ENCODE measurements at places on chromosomes 7 and 10.

DNA sequence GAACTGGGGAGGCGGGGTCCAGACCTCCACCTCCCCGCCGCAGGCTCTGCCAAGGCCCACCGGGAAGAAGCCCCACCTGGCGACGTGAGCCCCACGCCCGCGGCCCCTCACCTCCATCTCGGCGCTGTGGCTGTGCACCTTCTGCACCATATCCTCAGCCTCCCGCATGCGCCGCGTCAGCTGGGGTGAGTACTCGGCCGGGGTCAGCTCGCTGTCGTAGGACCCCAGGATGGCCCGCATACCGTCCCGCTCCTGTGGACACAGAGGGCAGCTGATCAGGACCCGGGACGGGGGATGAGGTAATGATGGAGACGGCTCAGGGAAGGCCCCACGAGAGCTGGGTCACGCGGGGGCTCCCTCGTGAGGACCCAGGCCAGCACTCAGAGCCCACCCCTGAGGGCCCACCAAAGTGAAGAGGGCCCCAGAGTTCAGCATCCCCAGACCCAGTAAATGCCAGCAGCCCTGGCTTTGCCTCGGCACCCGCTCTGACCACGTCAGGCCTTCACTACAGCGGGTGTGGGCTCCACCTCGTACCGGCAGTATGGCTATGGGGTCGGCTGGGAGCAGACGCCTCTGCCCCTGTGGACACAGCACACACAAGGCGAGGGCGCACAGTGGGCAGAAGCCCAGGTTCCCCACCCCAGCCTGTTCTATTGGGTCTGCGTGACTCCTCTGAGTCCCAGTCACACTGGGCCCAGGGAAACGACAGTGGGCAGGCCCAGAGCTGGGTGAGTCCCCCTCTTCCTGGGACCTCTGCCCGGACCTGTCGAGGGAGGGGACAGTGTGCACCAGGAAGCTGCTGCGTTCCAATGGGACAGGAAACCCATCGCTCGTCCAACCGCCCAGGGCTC lies 218.1 kb downstream of the MAD1L1 start:
- no peak for DNase-seq

GRCh38 chr10:35626971-35627507 lies 15.1 kb downstream of the FZD8 start:
- no peak for DNase-seq

GRCh38 chr10:83083831-83084230 lies 1055.5 kb upstream of the GHITM start:
- DNase-seq = no peak

DNA sequence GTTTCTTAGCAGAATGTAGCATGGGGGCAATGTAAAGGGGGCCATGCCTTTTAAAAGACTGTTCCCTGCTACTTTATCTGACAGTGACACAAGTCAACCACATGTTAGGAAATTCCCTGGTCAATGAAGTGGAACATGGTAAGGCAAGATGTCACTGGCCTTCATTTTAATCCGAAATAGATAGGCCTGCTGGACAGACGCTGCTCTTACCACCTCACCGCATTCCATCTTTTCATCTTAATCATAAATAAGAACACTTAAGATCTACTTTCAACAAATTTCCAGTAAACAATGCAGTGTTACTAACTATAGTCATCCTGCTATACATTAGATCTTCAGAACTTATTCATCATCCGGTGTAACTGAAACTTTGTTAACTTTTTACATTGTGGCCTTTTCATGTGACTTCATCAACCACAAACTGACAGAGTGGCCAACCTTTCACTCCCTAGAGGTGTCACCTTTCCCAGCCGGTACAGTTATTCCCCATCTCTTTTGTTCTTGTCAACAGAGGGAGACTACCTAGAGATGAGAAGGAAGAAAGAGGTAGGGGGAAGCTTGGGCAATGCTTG lies 15.6 kb downstream of the ASB4 start:
- no peak for DNase-seq

- DNase-seq = no peak
Observed at GRCh38 chr10:102705531-102705930, 8.7 kb downstream of the ARL3 start.

DNA sequence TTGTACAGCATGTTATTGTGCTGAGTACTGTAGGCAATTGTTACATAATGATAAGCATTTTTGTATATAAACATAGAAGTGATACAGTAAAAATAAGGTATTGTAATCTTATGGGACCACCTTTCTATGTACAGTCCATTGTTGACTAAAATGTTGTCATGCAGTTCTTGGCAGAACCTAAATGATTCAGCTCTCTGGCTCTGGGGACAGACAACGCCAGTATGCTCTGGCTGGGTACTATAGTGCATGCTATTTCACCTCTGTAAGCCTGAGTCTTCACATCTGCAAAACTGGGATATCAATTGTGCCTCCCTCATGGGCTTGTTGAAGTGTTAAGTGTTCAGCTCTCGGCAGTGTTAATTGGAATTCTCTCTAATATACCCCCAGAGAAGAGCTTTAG lies 674.3 kb downstream of the INHBA start:
- no peak for DNase-seq

DNA sequence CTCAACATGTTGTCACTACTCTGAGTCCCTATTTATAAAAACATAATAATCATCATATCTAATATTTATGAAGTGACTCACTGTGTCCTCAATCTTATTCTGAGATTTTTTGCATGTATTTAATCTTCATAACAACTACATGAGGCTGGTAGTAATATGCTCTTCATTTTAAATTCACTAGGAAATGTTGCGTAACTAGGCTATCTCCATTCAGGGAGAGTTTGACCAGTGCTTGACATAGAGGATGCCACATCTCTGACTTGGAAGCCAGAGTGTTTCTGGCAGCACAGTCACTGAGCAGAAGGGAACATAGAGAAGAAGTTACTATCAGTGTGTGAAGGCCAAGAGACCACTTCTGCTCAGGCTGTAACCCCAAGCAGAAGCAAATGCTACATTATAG lies 88.9 kb downstream of the FAM13C start:
- DNase-seq = no peak

- DNase-seq = no peak
Observed at GRCh38 chr10:64010711-64011110, 489.5 kb downstream of the REEP3 start.

- no peak for DNase-seq
Observed at GRCh38 chr7:38169847-38170246, 8.2 kb upstream of the STARD3NL start.

GRCh38 chr10:63429281-63429680 lies 36.5 kb downstream of the JMJD1C start:
- DNase-seq = no peak

DNA sequence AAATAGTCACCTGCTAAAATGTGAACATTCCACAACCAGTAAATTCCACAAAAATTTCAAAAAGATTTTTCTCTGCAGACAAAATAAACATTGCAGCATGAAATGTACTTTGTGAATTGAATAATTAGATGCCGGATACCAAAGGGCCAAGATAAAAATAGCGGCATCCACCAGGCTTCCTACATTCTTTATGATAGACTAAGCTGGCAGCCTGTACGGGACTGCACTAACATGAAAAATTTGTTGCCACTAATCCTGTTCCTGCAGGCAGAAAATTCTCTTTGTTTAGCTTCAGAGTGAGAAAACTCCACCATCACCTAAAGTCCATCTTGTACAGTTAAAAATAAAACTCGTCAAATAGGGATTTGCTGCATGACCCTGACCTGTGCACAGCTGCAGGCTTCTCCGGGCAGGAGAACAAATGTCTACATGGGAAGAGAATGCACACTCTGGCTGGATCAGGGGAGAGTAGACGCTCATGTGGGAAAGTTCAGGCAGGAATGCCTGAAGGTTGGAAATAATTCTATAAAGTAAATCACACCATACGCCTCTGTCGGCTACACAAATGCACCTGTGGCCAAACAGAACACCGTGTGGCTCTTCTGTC lies 15.6 kb upstream of the ADO start:
- DNase-seq = no peak

DNA sequence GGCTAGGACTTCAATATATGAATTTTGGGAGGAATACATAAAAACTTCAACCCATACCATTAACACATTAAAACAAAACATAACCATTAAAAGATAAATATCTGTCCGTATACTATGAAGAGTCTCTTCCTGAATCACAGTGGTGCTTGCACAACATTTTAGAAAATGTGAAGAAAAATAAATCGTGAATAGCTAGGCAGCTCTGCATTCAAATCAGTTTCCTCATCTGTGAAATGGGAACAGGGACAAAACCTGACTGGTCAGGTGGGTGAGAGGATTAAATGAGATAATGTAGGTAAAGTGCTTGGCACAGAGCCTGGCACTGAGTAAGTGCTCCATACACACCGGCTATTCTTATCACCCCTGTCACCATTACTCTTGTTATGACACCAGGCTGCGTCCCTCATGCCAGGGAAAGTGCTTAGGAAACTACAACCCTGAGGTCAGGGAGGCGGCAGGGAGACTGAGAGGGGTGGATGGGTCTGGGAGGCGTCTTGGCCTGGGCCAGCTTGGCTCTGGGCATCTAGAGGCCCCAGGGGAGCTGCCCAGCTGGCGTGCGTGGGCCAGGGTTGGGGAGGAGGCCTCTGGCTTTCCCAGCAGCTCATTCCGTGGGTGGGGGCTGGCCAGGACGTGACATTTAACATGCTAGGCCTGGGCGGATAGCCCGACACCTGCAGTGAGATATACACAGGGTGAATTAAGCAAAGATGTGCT lies 78.3 kb downstream of the SH3PXD2A start:
- no peak for DNase-seq

- no peak for DNase-seq
Observed at GRCh38 chr7:34320926-34321661, 336.9 kb upstream of the NPSR1 start.

DNA sequence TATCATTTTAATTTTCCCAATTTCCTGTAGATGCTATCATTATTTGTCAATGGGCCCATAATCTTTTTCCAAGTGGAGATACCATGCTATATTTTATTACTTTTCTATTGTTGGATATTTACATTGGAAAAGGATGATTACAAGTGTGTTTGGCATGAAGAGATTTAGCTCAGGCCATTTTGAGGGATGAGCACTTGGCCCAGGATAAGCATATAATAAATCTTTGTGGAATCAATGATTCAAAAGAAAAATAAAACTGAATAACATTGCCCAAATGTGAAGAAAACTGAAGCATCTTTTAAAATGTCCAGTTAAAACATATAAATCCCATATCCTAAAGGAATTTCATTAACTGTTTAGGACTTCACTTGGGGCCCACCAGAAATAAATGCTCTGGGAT lies 260.9 kb upstream of the BMPER start:
- no peak for DNase-seq

- no peak for DNase-seq
Observed at GRCh38 chr10:108462005-108462404, 1297.5 kb upstream of the SORCS1 start.

DNA sequence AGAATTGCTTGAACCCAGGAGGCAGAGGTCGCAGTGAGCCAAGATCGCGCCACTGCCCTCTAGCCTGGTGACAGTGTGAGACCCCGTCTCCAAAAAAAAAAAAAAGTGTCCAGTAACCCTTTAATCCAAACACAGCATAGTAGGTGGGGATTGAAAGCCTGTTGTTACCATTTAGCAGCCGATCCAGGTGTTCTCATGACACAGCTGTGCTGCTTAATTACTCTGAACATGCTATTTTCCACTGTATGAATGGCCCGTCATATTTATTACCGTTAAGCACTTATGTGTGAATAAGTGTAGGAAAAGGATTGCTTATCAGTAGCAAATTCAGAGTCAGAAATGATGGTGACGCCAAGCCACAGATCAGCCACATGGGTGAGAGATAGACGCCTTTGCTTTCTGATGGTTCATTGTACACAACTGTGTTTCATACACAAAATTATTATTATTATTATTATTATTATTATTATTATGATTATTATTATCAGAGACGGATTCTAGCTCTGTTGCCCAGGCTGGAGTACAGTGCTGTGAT lies 11.6 kb upstream of the ORAI2 start:
- no peak for DNase-seq

DNA sequence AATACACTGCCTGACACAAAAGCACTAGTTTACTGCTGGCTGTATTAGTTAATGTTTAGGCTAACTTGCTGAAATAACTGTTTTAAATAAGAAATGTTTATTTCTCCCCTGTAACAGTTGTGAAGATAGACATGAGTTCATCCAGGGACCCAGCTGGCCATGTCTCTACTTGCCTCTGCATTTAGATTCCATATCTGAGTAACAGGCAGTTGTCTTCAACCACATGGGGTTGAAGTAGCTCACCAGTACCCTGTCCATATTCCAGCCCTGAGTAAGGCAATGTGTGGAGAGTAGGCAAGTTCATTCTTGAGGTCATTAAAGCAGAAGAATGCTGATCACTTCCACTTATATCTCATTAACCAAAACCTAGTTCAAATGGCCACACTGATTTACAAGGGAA lies 31.1 kb upstream of the RSBN1L start:
- no peak for DNase-seq

GRCh38 chr7:18153183-18153748 lies 125.6 kb upstream of the PRPS1L1 start:
- no peak for DNase-seq

GRCh38 chr10:20105931-20106330 lies 289.7 kb downstream of the PLXDC2 start:
- DNase-seq = no peak

DNA sequence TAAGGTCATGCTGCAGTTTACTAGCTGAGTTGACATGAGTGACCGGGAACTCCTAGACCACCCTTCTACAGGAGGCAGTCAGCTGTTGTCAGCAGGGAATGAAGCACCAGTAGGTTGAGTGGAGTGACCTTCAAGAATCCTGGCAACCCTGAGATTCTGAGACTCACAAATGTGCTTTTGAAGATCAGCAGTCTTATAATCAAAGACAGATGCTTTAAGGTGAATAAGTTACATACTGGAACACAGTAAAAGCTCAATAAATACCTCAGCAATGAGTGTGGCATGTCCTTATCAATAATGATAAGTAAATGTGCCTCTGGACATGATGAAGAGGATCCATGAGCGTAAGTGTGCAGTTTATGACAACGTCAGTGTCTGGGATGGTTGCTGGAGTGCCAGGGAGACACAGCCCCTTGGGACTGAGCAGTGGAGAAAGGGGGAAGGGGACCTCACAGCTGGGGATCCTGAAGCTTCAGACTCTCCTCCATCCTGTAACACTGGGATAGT lies 11.9 kb upstream of the OR6V1 start:
- no peak for DNase-seq
